ENCODE measurements at places on chromosomes 5 and 9. TPM values are rescaled to one million over a fixed set of nuclear protein-coding genes. Genes with fewer than 3 reads are reported as not detected.

The SLC2A8 gene
- 19.2 TPM for polyA plus RNA-seq

The SEC61B gene
- 146 TPM for polyA plus RNA-seq

The IFNA1 gene
- polyA plus RNA-seq = not detected

The PRELID2 gene
- 9.2 TPM for polyA plus RNA-seq

The LCN1 gene
- polyA plus RNA-seq = not detected

The TLX3 gene
- not detected for polyA plus RNA-seq

The PHF24 gene
- polyA plus RNA-seq = 0.14 TPM

The KIF27 gene
- 19.1 TPM for polyA plus RNA-seq

The RASEF gene
- polyA plus RNA-seq = 7.3 TPM

The RORB gene
- 0.17 TPM for polyA plus RNA-seq

The SUSD3 gene
- 8.4 TPM for polyA plus RNA-seq

The SLC23A1 gene
- polyA plus RNA-seq = 11.8 TPM

The ITGA1 gene
- polyA plus RNA-seq = 59.8 TPM

The INSYN2B gene
- polyA plus RNA-seq = 2.0 TPM
